Bronchus fibroblast of lung (primary cell): ENCODE measurements at places on chromosomes 1 and 21. TPM values are rescaled to one million over a fixed set of nuclear protein-coding genes. Genes with fewer than 3 reads are reported as not detected.

The ADAM30 gene
- total RNA-seq, result not detected in 2 replicates

The EDARADD gene
- under 0.01 TPM in 1 of 2 replicates, not detected in the other for total RNA-seq

The MYOG gene
- total RNA-seq, result under 0.01 TPM in 1 of 2 replicates, not detected in the other

The TDRD5 gene
- total RNA-seq, result not detected in 2 replicates

The ADAMTS4 gene
- total RNA-seq, result 3.6 and 3.7 TPM in 2 replicates

The CLDN17 gene
- total RNA-seq, result not detected in 2 replicates

The ZNF648 gene
- under 0.01 TPM in 1 of 2 replicates, not detected in the other for total RNA-seq

The VAV3 gene
- under 0.01 TPM in 1 of 2 replicates, not detected in the other for total RNA-seq

The TMEM240 gene
- 3.0 and 4.0 TPM in 2 replicates for total RNA-seq

The MCOLN2 gene
- total RNA-seq, result 0.17 and 0.45 TPM in 2 replicates

The FCGR3A gene
- total RNA-seq, result not detected in 2 replicates

The NKAIN1 gene
- 0.15 and 2.4 TPM in 2 replicates for total RNA-seq
